ENCODE measurements at places on chromosomes 4 and X.

GRCh38 chr4:76504613-76505465, 69.8 kb downstream of the SHROOM3 start:
- DNase-seq: peak; percentile 61

DNA sequence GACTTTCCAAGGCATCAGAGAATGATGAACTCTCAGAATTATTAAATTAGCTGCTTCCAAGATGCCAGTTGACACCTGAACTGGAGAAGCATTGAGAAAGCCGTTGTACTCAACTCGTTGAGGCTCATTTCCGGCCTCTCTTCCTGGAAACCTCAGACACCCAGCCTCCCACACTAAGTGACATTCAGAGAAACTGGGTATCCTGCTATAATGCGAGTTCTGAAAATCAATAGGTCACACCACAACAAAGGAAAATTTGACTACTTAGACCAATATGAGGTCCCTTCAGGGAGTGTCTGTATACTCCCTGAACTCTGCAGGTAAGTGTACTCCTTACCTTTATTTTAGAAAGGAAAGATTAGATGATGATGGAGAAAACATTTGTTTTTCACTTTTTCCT, 51.2 kb downstream of the ENPEP start:
- DNase-seq: no peak

DNA sequence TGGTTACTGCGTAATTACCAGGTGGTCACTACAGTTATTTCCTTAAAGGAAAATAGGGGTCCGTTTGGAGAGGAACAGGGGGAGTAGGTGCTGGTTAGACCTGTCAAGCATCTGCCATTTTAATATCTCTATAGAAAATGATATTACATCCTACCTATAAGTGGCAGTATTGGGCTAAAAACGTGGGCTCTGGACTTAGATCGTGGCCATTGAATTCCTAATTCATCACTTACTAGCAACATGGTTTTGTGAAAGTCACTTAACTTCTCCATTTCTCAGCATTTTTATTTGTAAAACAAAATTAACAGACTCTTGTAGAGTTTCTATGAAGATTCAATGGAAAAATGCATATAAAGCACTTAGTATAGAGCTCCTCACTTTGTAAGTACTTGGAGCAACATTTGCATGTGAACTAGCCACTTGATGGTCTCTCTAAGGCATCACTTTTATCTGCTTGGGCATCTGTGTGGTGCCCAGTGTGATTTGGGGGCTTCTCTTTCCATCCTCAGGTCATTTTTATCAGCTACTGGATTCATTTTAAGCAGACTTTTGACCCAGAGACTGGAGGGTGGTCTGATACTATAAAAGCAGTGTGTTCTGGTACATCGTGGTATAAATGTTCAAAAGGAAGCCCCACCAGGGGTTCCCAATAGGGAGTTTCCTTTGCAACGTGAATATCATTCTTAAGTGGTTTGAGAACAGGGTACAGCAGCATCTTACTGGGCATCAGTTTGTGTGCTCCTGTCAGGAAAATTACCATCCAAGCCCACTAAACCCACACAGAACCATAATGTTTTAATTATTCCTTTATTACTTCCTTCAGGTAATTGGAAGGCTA, 42.7 kb upstream of the RASSF6 start:
- DNase-seq: peak; percentile 76

GRCh38 chrX:9072281-9072680, 38.4 kb upstream of the FAM9B start:
- no peak for DNase-seq

DNA sequence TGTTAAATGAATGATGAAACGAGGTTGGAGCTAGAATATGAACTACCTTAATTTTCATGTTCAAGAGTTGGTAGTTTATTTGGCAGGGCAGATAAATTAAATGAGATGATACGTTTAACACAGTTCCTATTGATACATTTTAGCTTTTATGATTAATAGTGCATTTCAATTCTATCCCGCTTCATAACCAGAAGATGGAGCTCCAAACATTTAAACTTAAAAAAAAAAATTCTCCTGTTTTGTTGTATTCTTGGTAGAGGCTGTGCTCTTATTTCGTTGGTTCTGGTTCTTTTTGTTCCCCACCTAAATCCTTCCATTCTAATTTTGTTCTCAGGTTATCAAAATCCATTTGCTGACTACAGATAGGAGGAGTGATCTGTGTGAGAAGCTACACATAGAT, 71.8 kb upstream of the PTPN13 start:
- no peak for DNase-seq

DNA sequence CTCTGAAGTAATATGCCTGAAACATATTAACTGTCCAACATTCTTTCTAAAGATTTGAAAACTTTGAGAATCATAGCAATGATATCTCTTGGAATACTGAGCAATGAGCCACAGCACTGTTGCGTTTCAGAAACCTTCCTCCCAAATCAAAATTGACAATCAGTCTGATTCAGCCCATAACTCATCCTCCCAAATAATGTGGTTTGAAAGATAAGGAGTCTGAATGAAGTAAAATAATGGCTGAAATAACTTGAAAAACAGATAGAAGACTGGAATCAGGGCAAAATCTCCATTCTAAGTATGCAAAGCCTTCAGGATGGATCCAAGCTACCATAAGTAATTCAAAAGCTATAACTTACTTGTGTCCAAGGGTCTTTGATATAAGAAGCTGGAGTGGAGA, 98.6 kb upstream of the PLS3 start:
- peak; percentile 24 for DNase-seq

DNA sequence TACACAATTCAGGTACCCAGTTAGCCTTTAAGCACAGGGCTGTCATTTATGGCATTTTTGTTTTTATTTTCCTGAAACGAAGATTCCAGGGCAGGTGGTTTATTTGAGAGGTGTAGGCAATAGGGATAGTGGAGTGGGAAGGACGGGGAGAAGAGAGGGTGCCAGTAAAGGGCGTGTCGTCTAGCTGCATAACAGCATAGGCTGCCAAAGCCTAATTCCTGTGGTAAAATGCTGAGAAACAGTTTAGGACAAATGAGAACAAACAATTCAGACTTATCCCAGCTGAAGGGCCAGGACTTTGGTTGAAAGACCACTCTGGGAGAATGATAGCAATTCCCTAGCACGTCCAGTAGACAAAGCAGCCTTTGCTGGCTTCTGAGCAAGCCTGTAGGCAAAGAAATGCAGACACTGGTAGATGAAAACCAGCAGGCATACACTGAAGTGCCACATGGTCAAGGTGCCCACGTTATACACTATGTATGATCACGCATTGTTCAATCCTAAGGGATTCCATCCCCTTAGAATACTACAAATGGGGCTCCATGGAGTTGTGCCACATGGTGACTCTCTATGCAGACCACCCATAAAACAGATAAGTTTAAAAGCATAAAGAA, 70.6 kb downstream of the PKD2 start:
- DNase-seq: no peak

Measured in endothelial cell of umbilical vein (primary cell).